Cortex of kidney (tissue), 1 donor: ENCODE measurements at places on chromosomes 3 and 15.

GRCh38 chr3:17154221-17154620, 269.5 kb downstream of the PLCL2 start:
- no peak for DNase-seq

DNA sequence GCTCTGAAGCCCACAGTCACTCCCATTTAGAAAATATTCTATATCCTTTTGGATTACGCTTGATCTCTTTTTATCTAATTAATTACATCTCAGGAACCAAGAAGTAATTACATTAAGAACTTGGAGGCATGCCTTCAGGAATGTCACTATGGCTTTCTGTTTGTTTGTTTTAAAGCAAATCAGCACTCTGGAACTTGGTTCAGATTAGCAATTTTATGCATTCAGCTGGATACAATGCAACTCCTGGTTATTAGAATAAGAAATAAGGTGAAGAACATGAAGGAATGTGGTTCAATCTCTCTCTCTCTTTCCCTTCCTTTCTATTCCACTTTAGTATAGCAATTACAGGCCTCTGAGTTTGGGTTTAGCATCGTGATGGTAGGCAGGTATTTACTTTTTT, 235.8 kb downstream of the FHIT start:
- no peak for DNase-seq

DNA sequence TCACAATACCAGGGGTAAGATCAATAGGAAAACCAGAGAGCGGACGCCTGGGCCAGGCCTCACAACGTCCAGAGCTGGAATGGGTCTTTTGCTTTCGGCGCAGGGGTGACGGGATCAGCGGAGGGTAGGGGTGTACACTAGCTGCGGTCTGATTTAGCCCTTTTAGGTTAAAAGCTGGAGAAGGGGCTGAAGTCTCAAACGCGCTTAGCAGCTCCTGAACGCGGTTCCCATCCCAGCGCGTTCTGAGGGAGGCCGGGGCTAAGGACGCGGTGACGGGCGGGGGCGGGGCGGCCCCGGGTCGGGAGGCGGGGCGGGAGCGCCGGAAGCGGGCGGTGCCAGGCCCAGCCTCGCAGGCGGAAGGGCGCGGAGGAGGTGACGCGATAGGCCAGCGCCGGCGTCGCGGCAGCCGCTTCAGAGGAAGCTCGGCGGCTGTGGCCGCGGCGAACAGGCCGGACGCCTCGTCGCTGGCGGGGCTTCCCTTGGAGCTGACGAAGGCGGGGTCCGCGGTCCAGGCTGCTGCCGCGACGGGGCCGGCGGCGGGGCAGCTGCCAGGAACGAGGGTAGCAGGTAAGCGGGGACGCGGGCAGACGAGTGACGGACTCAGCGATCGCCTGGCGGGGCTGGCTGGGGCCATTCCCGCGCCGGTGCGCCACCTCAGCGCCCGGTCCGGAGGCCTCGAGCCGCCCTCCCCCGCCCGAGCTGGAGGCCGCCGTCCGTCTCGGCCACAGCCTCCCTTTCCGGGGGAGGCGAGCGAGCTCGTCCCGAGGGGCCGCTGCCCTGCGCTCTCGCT, at the start of gene SENP5:
Gene SENP5, plus strand, starts transcription at position 414 of the 790 bp plus-strand sequence. CDS start 17,262 bp downstream, outside the sequence.
- peak; percentile 43 for DNase-seq

- no peak for DNase-seq
Observed at GRCh38 chr15:99416191-99417188, 149.3 kb upstream of the MEF2A start.

DNA sequence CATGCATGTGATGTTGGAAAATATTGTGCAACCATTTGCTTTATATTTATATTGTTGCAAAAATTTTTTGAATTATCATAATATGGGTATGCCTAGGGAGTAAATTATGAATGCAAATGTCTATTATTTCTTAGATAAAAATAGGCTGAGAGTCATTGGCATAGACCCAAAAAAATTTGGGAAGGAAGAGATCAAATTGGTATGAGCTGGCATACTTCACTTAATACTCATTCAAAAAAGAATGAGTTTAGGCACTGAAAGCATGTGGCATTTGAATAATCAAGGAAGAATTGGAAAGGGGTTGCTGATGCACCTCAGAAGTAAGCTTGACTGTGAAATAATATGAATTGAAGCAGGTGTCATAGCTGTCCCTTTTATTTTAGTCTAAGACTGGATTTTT, 764.0 kb upstream of the DPPA4 start:
- no peak for DNase-seq

- no peak for DNase-seq
Observed at GRCh38 chr3:138451595-138452162, 17.3 kb downstream of the ESYT3 start.

DNA sequence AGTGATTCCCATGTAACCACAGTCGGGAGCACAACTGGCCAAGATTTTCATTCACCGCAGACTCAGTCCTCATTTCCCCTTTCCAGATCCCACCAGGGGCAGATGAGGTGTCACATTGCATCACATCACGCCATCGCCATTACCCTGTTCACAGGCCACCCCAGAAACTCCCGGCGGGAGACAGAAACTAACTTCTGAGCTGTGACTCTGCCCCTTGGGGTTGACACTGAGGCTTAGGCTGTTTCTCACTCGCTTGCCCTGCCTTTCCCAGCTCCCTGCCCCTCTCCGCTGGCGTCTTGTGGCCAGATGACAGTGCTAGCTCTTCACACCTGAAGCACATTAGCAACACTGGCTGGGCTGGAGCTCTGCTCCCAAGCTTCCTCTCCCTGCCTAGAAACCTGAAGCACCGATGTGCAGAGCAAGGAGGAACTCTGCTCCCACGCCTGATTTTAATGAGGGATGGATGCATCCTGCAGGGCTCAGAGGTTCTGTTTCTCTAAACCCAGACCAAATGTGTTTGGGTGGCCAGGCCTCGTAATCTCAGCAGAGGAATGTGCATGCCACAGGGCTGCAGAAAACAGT, 88.8 kb upstream of the CTDSPL start:
- DNase-seq, result no peak

DNA sequence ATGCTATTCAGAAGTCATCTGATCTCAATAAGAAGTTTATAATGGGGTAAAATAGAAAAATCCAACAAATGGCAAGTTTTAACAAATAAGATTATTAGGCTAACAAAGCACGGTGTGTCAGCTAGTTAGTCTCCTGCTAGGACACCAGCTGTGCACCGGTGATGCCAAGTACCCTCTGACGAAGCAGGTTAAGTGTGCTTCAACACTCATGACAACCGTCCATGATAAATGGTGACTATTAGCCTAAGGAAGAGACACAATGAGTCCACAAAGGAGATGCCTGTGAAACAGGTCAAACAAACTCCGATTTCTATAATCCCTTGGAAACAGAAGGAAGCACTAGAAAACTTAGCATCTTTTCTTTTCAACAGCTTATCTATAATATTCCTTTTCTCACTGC, 36.5 kb downstream of the ATP13A3 start:
- no peak for DNase-seq

GRCh38 chr3:125212509-125213363, at the start of gene SLC12A8:
Gene SLC12A8, minus strand, starts transcription at chr3:125212748. Its CDS starts 1,399 bp downstream, at chr3:125211349.
- DNase-seq, result no peak

DNA sequence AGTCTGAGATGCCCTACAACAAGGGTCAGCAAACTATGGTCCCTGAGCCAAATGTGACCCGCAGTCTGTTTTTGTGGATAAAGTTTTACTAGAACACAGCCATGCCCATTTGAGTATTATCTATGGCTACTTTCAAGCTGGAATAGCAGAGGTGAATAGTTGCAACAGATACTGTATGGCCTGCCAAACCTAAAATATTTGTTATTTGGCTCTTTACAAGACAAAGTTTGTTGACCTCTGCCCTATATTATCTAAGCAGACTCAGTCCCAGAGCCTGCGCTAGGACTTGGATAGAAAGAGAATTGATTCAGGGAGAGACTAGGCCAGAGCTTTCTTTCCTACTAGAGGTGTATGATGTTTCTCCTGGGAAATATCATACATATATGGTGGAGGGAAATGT, 81.7 kb upstream of the NMNAT3 start:
- DNase-seq, result no peak

GRCh38 chr3:51500632-51501131, 867 bp upstream of the DCAF1 start:
- no peak for DNase-seq

DNA sequence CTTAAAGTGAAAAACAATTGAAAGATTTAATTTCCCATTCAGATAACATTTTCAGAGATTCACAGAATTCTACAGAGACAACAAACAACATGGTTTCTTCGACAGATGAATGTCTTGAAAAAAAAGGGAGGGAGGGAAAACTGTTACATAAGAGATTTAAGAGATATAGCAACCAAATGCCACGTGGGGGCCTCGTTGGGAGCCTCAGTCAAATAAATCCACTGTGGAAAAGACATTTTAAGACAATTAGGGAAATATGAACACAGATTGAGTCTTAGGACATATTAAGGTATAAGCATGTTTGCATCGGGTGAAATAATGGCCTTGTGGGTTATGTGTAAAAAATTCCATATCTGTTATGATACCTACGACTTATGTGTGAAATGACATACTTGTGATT, 5.0 kb upstream of the PRRT3 start:
- DNase-seq, result no peak

- no peak for DNase-seq
Observed at GRCh38 chr3:66302288-66302687, 81.5 kb downstream of the SLC25A26 start.

GRCh38 chr3:166405465-166405864, 568.2 kb upstream of the BCHE start:
- no peak for DNase-seq

GRCh38 chr3:12303534-12303933, 14.7 kb downstream of the PPARG start:
- no peak for DNase-seq

- no peak for DNase-seq
Observed at GRCh38 chr3:36763850-36764703, at the start of gene DCLK3. Gene DCLK3, minus strand, starts transcription at chr3:36764553. Its CDS starts 290 bp downstream, at chr3:36764263.

DNA sequence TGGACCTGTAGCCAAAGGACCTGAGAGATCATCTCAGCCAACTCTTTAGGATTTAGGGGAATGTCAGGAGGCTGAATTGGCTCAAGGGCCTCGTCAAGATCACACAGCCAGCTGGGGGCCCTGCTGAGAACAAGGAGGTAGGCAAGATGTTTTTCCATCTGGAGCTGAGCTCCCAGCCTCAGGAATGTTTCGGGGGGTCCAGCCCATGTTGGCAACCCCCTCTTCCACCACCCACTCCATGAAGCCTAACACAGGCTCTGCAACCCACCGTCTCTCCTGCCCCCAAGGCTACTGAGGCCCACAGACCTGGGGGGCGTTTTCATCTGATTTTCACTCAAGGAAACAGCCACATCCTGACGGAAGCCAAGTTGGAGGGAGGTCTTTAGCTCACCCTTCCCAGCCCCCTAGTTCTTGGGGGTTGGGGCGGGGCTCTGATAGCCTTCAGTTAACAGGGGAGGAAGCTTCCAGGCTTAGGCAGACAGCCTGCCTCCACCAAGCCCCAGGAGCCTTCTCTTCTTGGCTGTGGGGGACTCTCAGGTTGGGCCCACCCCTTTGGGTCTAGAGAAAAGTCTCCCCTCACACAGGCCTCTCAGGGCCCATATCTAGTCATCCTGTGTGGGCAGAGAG, 48.8 kb downstream of the EPHB3 start:
- DNase-seq, result no peak

DNA sequence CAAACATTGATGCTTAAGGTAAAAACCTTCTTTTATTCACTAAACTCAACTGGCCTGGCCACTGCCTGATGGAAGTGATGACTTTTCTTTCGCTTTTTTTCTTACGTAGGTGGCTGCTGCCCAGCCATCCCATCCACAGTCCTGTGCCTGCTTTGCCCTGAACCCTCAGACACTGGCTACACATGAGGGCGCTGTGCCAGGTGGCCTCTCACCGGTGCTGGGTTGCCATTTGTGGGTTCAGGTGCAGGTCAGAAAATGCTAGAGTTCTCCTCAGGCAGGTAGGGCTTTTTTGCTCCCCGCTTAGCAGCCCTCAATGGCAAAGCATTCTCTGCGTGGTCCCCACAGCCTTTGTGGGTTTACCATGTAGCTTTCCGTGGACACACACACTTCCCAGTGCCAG, 88.3 kb upstream of the PRR23E start:
- DNase-seq, result no peak

DNA sequence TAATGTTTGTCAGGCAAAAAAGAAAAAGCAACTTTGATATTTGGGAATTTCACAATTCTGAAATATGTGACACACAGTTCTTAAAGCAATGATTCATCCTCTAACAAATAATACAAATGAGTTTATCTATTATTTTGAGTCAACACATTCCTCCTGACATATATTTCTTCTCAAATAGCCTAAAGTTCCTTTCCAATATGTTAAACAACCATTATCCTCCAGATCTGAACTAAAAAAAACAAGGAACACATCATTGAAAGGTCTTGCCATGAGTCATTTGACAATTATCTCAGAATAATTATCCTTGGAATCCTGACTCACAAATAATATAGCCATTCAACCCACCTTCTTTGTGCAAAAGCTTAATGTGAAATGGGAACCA, 208.7 kb upstream of the CDIN1 start:
- DNase-seq, result no peak

DNA sequence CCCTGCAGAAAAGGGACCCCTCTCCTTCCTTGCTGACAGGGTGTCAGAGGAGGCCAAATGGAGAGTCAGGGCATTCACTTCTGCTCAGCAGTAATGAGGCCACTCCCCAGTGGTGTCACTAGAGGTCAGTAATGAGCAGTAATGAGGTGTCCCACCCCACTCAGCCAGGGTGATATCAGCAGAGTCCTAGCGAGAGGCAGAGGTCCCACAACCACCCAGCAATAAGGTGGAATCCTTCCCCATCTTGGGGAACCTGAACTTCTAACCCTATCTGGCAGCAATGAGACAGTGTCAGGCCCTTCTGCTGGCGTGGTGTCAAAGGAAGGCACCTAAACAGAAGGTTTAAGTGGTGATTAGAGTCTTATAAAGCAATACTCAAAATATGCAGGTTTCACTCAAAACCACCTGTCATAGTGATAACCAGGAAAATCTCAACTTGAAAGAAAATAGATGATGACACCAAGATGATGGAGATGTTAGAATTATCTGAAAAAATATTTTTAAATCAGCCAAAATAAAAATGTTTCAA, 12.9 kb downstream of the OCA2 start:
- no peak for DNase-seq

- no peak for DNase-seq
Observed at GRCh38 chr3:43345877-43346276, 59.5 kb downstream of the SNRK start.

- peak; percentile 92 for DNase-seq
Observed at GRCh38 chr15:31326156-31326874, at the start of gene KLF13. Gene KLF13, plus strand, starts transcription at chr15:31326835. Its CDS starts 378 bp downstream, at chr15:31327213.

- no peak for DNase-seq
Observed at GRCh38 chr15:38029736-38030135, 95.3 kb downstream of the TMCO5A start.

DNA sequence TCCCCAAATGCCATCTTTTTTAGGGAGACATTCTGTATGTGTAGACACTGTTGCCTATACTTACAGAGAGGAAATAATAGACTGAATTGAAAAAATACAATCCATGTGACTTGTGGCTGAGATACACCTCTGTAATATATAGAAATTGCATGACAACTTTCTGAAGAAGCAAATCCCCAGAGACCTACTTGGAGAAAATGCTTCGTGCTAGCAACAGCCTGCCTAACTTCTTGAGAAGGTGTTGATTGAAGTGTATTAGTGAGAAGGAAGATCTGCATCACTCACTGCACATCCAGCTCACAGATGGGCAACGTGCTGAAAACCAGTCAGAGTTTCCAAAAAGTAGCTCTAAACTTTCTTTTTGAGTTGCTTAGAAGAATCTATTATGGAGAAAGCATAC, 404.1 kb downstream of the EPHB1 start:
- no peak for DNase-seq

GRCh38 chr3:194124193-194124592, 11.8 kb upstream of the HES1 start:
- DNase-seq, result no peak
